ENCODE measurements at places on chromosomes 2 and 18.

- DNase-seq: no peak
Measured at GRCh38 chr2:41806286-41806685, 241.5 kb upstream of the PKDCC start.

- no peak for DNase-seq
Measured at GRCh38 chr18:42305869-42306593, 351.0 kb downstream of the PIK3C3 start.

- DNase-seq: peak; percentile 76
Measured at GRCh38 chr18:75896865-75897264, 469.4 kb upstream of the SMIM21 start.

GRCh38 chr2:7060631-7061449 is 143.6 kb downstream of the RNF144A start:
- no peak for DNase-seq

DNA sequence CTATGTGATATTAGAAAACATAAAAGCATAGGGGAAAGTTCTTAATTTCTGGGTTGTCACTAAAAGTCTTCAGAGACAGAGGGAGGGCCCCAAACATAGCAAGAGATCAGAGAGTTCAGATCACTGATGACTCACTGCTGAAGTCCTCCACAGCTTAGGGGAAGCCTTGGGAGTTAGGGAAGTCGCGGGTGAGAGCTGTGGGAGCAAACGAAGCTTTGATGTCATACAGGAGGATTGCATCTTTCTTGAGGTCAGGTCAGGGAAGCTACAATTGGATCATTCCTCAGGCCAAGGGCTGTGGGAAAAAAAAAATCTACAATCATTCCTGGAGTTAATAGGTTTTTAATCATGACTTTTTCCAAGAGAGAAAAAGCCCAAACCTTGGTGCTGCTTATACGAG is 96.2 kb downstream of the COPS8 start:
- DNase-seq: no peak

- DNase-seq: no peak
Measured at GRCh38 chr2:108824316-108825070, 37.9 kb downstream of the CCDC138 start.

DNA sequence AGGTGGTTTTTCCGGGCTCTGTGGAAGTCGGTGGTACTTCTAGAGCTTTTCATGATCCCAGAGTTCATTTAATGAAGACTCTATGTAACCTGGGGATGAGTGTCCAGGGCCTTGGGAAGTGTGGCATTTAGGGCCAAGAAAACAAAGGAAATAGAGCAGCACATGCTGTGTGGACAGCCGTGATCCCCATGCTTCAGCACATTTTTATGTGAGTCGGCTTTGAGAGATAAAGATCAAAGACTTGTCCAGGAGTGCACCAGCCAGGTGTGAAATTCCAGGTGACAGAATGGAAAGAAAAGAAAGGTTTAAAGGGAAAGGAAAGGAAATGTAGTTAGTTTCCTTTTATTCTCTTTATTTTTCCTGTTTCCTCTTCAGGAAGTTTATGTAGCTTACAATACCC is 258.0 kb upstream of the NRP2 start:
- DNase-seq: no peak

- no peak for DNase-seq
Measured at GRCh38 chr2:25512707-25513106, 160.7 kb downstream of the DTNB start.

GRCh38 chr2:9773903-9774239 is 69.4 kb upstream of the TAF1B start:
- DNase-seq: no peak

DNA sequence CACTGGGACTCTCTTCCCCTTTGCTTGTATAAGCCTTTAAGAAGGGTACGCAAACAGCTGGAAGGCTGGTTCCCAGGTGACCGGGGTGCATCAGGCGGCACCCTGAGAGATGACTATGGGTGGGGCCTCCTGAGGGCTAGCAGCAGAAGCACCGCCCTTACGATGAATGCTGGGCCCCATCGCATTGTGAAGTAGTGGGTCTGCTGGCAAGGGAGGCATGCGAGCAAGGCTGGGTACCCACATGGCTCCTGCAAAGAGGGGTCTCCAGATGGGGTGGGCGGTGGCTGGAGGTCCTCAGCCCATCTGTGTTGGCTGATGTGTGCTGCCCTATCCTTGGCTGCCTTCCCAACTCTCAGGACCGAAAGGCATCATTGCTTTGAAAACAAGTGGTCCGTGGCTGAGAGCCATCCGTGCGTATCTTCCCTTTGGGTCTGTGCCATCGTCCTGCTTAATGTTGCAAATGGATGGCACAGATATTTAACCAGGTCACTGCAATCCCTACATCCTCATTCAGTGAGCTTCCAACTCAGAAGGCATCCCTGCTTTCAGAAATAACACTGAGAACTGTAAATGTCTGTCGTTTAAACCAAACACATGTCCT is 83.5 kb upstream of the GPC1 start:
- no peak for DNase-seq

GRCh38 chr18:36250827-36251226 is 46.7 kb upstream of the FHOD3 start:
- DNase-seq: no peak

- no peak for DNase-seq
Measured at GRCh38 chr2:189265696-189266320, 86.2 kb upstream of the COL5A2 start.

- no peak for DNase-seq
Measured at GRCh38 chr2:74658516-74658915, 4.5 kb downstream of the SEMA4F start.

DNA sequence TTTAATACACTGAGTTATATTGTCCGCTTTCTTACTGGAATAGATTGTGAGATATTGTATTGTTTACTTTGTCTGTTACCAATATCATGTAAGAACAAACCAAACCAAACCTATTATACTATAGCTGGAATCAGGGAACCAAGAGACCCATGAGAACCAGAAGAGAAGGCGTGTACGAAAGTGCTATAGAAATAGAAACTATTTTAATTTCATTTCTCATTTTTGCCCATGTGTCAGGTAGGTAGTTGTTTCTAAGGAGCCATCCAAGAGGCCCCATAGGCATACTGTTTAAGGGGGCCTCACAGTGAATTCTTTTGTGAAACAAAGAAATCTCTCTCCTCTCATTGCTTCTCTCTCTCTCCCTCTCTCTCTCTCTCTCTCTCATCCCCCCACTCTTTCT is 363.6 kb downstream of the RNF144A start:
- DNase-seq: no peak

GRCh38 chr2:241851325-241852115 is 7.2 kb downstream of the PDCD1 start:
- DNase-seq: no peak

DNA sequence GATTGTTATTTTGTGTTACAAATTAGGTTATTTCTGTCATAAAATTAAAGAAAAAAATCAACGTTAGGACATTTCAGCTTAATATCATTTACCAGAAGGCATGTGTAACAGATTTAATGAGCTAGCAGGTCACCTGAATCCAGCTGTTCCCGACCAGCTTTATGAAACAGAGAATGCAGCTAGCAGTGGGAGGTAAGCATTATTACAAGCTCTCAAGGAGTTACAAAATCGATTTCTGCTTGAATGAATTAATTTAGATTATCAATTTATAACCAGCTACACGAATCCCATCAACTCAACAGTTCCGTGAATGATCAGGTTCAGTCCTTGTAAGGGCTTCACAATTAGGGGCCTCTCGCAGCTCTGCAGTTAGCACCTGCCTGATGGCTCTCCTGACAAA is 211.9 kb downstream of the PTGR3 start:
- no peak for DNase-seq

- DNase-seq: no peak
Measured at GRCh38 chr2:154978244-154978643, 279.7 kb downstream of the KCNJ3 start.

GRCh38 chr2:44752761-44753160 is 188.7 kb upstream of the SIX3 start:
- no peak for DNase-seq

DNA sequence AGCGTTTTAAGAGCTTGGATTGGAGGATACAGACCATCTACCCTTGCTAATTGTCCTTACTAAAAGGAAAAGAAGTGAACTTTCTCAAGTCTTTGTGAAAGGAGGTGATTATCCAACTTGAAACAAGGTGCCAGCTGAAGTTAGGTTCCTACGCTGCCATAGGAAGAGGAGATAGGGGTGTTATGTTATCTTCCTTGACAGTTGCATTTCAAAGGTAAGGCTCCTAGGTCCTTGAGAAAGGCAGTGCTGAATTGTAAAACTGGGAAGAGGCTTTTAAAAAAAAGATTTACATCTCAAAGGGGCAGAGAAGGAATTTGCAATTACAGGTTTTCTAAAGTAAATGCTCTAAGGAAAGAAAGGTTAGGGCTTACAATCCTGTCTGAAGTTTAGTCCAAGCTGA is 810.2 kb upstream of the LRATD1 start:
- no peak for DNase-seq

DNA sequence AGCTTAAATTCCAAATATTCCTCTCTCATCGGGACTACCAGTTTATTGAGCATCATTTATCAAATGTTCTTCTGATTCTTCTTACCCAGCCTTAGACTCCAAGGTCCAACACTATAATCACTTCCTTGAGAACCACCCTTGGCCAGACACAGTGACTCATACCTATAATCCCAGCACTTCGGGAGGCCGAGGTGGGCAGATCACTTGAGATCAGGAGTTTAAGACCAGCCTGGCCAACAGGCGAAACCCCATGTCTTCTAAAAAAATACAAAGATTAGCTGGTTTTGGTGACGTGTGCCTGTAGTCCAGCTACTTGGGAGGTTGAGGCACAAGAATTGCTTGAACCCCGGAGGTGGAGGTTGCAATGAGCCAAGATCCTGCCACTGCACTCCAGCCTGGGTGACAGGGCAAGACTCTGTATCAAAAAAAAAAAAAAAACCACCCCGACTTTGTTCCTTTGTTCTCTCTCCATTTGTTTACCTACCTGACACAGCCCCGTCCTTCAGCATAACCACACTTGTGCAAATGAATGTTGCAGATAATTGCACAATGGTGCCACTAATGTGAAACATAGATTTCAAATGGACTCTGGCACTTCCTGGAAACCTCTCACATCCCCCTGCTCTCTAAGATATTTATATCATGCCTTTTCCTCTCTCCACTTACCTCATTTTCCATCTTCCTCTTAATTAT is 38.9 kb upstream of the LPIN2 start:
- DNase-seq: peak; percentile 36

DNA sequence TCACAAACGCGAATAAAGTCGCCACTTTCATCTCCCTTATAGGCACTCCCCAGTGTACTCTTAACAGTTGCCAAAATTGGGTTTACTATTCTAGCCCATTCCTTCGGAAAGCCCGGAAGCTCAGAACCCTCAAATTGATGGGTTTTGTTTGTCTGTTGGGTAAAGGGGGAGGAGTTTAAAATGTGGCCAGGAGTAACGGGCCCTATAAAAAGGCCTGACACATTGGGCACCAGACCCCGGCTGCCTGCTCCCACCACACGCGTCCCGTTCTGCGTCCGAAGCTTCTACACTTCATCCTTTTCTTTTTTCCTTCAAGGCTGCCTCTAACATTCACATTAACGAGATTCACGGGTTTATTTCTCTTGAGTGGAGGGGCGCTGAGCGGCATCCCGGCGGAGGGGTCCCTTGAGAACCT is 837 bp downstream of the NHEJ1 start:
- no peak for DNase-seq

DNA sequence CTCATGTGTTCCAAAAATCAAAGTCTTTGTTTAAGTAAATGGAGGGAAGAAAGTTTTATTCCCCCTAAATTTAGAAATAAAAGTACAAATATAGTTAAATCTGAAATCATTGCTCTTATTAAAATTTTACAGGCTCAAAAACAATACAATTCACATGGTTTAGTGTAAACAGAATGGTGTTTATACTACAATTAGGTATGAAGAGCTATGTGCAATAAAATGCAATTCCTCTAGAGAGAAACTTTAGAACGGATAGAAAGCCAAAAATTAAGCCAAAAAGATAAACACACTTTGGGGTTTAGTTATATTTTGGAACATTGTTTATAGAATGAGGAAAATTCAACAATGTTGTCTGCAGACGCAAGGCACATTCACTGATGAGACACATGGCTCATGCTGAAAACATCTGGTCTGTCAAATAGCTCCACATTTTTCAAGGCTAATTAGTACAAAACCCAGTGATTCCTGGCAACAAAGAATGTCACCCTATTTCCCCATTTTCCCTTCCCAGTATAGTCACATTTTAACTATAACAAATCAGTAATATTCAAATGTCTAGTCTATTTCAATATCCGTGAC is 103.3 kb downstream of the EXOC6B start:
- DNase-seq: no peak

DNA sequence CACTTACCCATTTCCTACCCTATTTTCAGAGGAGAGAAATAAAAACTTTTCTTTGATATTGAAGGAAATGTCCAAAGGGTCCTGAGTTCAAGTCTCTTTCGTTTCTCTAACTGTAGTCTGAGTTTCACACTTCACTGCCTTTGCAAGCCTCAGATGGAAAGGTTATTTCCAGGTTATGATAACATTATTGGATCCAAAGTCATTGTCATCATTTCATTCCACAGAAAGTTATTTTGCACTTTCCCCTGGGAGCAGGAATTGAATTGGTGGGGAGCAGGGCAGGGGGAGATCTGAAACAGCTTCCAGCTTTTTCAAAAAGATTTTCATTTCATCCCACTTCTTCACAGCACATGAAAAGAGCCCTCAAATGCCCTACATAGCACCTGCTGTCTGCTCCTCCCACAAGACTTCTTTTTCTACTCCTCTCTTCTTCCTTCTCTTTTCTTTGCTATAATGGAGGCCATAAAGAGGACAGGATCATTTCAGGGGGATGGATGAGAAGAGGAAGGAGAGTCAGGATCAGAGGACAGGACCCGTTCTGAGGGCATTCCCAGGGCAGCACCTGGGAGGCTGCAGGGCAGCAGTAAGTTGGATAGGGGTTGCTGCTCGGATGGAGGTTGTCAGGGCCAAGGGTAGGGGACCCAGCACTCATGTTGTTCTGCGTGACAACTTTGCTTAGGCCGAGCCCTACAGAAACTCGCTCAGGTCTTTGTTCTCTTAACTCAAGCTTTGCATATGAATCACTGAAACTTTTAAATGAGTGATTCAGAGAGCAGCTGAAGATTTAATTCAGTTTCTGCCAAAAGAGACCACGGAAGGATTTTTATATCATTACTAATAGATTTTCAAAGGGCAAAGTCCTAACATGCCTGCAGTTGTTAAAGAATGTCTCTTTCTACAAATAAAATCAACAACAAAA is 11.4 kb upstream of the GALNT5 start:
- DNase-seq: no peak

GRCh38 chr18:9333441-9334328 is 888 bp upstream of the TWSG1 start:
- DNase-seq: no peak

DNA sequence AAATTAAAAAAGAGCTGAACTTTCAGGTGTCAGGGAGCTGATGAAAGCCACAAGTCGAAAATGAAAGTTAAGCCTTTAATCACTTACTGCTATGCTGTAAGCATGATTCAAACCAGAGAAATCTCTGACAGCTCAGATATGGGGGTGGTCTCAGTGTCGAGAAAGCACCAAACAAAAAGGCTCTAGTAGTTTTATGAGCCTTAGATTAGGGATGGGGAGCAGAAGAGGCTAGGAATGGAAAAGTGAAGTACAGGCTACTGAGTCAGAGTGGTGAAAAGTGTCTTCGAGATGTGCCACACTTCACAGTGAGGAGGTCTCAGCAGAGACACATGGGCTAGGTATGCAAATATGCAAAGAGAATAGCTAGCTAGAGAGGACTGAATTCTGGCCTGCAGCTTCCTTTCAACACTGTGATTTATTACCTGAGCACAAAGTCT is 482.2 kb downstream of the SPAG16 start:
- DNase-seq: no peak

Data from NCI-H748 treated with DMSO at 0.1 percent for 48 hours (cell line).